ENCODE measurements at places on chromosomes 1 and 21.

- DNase-seq: no peak
Measured at GRCh38 chr1:184895086-184895485, 79.2 kb downstream of the NIBAN1 start.

DNA sequence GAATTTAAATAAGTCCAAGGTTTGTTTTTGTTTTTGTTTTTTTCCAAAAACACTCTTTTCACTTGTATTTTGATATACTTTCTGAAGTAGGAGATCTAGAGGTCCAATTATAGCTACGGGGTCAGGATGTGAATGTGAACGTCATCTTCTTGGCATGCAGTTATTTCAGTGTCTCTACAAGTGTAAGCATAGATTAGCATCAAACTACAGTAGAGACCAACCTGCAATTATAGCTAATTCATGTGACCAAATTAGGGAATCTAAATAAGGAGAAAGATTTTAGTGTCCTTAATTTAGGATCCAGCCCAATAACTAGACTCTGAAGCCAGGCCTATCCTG, 107.3 kb upstream of the PALMD start:
- DNase-seq: no peak

GRCh38 chr1:87179851-87180519, 148.7 kb upstream of the LMO4 start:
- no peak for DNase-seq

- DNase-seq: no peak
Measured at GRCh38 chr1:19775317-19775716, 24.4 kb downstream of the TMCO4 start.

DNA sequence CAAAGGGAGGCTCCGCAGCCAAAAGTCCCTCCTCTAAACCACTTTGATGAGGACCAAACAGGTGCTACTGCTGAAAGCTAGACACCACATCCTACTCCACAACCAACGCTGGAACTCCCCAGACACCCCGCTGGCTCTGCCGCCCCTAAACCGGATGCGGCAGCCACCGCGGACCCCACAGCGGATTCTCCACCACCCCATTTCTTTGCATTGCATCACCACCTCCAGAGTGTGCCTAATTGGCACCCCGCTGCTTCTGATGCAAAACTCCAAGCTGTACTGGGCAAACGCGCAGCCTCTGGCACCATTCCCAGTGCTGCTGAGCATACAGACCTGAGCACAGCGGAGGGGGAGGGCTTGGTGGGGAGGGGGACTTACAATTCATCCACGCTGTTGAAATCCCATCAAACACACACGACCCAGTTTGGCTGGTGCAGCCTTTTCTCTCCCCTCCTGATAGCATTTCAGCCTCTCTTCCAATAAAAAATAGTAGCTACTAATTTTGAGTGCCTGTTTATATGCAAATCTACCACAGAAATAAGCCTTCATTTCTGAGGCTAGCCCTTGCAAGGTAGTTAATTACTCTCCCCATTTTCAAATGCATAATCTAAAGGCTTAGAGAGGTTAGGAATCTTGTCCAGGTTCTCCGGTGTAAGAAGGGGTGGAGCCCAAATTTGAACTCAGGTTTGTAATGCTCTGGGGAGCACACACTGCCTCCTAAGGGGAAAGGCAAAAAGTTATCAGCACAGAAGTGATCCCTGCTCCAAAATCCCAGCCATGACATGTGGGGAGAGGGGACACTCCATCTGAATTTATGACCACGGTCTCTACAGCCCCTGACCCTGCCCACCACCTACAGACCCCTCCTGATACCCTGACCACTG, 12.2 kb upstream of the RGS16 start:
- peak; percentile 78 for DNase-seq

- DNase-seq: no peak
Measured at GRCh38 chr1:46341222-46342083, 846 bp downstream of the NSUN4 start.

GRCh38 chr1:67031121-67031858, 22.7 kb downstream of the SLC35D1 start:
- DNase-seq: no peak

DNA sequence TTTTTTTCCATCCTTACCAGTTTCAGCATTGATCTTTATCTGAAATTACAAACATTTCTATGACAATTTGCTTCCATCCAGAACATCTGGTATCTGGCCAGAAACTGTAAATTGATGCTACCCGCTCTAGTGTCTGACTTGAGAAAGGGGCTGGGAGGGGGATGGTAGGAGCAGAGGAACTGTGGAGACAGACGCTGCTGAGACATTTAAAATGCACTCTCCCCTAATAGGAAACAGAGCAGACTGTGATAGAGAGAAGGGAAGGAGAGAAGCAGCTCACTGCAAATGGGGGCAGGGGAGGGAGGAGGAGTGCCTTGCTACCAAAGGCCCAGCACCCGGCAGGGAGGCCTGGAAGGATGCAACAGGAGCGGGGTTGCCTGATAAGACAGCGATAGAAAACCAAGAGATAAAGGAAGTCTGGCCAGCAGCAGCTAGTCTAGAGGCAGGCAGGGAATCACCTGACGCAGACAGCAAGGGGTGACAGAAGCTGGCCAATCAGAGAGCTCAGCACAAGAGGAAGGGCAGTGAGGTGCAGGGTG, 195.5 kb upstream of the NFIA start:
- DNase-seq: no peak

DNA sequence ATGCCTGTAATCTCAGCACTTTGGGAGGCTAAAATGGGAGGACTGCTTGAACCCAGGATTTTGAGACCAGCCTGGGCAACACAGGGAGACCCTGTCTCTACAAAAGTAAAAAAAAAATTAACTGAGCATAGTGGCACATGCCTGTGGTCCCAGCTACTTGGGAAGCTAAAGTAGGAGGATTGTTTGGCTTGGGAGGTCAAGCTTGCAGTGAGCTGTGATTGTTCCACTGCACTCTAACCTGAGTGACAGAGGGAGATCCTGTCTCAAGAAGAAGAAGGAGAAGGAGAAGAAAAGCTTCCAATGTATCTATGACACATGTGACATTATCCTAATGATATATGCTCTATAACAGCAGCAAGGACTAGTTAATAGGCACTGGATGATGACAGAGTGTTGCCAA, 20.1 kb upstream of the ARHGAP29 start:
- DNase-seq: no peak

DNA sequence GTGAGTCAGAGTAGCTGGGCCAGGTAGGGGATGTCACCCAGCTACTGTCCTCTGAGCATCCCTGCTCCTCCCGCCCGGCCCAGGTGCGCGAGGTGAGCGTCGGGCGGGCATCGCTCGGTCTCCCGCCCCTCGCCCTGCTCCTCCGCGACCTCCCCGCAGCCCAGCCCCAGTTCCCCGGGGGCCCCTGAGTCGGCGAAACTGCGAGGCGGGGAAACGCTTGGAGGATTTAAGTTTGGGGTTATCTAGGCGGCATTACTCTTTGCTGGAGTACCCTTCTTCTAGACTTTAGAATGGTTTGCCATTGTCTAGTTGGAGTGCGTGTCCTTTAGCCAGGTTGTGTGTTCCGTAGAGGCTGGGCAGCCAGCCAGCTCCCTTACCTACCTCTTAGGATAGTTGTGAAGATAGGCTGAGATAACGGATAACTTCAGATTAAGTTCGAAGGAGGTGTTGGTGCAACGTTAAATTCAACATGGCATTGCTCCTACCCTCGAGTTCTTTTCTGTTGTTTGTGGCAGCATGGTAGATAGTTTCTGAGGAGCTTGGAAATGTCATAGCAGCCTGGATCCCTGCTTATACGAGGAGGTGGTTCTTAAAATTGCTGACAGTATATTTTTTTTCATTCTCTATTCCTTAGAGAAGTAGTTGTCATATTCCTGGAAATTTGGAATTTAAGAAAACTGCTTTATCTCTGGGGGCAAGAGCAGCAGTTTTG, 697 bp downstream of the AGO3 start:
- no peak for DNase-seq

GRCh38 chr1:76068542-76068941, 6.0 kb upstream of the ST6GALNAC3 start:
- DNase-seq: no peak

DNA sequence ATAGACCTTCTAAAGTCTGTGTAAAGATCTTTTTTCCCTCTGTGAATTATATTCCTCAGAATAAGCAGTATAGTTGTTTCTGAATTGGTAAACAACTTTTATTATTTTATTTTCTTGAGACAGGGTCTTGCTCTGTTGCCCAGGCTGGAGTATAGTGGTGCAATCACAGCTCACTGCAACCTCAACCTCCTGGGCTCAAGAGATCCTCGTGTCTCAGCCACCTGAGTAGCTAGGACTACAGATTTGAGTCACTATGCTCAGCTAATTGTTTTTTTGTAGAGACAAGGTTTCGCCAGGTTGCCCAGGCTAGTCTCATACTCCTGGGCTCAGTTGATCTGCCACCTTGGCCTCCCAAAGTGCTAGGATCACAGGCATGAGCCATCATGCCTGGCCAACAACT, 26.6 kb upstream of the HMGN1 start:
- no peak for DNase-seq

GRCh38 chr1:62218604-62219003, 24.0 kb downstream of the L1TD1 start:
- DNase-seq: no peak

DNA sequence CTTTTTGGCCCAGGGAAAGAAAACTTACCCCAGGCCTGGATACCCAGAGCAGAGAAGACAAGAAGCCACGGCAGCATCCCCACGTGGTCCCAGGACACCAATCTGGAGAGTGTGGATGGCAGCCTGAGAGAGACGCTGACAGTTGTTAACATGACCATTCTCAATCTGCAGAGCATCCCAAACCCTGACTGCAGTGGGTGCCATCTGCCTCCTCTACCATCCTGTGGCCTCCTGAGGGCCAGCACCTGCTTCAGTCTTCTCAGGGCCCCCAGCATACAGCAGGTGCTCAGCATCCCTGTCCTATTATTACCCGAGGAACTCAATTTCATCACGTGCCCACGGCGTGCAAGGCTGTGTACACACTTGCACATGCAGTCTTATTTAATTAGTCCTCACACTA, 785 bp downstream of the PGLYRP4 start:
- DNase-seq: no peak

All from substantia nigra (tissue), 51 donors.